ENCODE measurements at places on chromosomes 5 and 9.

GRCh38 chr5:31289429-31289828 is 95.9 kb downstream of the CDH6 start:
- no peak for DNase-seq

- no peak for DNase-seq
These were observed 251.0 kb downstream of the DENND1A start for GRCh38 chr9:123678878-123679329.

DNA sequence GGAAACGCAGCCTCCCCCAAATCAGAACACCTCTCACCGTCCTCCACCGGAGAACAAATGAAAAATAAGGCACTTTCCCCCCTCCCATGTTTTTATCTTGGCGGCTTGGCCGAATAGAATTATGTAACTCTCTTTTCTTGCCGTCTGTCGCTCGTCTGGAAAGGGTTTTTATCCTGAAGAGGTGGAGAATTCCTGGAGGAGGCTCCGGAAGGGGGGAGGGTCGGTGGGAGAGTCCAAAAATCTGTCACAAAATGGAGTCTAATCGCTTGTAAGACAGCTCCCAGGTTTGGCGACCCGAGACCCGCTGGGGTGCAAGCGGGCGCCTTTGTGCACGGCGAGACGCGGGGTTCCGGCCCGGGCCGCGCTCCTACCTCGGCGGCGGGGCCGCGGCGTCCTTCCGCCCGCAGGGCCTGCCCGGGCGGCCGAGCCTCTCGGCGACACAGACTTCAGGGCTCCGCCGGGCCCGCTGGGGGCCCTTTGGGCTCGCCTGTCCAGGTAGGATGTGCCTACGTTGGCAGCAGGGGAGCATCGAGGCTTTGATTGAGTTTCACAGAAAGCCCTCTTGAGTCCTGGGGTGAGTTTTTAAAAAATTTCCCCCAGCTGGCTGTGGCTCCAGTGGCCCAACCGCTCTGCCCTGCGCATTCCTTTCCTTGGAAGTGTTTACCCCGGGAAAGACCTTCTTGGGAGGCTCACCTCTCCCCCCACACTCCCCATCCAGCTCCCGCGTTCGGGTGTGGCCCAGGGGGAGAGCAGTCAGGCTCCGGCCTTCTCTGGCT is 5.0 kb downstream of the LMX1B start:
- DNase-seq, result no peak

GRCh38 chr9:132124800-132125199 is 37.1 kb upstream of the NTNG2 start:
- no peak for DNase-seq

- DNase-seq, result no peak
These were observed 20.7 kb downstream of the MATR3 start for GRCh38 chr5:139314276-139314675.

DNA sequence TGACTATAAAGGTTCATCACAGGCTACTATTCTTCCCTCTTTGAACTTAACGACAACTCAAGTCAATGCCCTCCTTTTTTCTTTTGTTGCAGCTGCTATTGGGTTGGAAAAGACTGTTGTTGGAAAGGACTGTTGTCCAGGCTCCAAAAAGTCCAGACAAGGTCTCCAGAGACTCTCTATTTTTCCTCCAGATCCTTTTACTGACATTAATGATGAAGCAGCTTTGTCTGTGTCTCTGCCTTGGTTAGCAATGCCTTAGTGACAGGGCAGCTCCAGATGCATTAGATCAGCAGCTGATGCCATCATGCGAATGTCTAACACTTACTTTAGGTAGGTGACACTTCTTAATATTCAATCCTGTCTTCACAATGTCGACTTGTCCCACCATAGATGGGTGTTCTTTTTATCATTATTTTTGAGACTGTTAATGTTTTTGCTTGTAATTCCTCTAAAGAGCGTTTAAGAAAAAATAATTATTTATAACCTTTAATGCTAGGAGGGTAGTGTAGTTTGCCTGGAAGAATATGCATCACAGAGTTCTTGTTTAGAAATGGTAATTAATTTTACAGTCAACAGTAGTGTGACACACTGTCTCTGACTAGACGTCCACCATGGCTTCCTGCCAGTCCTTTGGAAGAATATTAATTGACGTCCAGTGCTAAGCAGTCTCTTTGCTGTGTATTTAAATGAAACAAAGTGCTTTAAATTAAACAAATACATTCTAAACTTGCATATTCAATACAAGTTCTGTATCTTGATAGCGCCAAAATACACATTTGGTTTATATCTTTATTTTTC is 492.2 kb downstream of the NR2F1-AS1 start:
- DNase-seq, result no peak

DNA sequence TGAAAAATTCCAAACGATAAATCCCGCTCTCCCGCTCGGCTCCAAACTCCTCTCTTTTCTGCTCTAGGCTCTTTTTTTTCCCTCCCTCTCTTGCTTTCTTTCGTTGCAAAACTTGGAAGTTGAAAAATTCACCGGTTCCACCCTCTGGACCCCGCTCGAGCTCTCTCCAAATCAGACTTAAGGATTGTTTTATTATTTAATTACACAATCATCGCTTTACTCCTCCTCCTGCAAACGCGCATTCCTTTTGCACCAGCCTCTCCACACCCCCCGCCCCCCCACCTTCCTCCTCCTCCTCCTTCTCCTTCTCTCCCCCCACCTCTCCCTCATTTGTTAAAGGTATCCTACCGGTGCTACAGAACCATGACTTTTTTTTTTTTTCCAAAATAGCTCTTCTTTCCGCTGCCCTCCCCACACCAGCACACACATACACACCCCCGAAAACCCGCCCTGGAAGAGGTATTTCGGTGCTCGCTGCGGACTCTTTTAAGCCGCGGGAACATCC is 535 bp upstream of the NFIB start:
- DNase-seq, result no peak

DNA sequence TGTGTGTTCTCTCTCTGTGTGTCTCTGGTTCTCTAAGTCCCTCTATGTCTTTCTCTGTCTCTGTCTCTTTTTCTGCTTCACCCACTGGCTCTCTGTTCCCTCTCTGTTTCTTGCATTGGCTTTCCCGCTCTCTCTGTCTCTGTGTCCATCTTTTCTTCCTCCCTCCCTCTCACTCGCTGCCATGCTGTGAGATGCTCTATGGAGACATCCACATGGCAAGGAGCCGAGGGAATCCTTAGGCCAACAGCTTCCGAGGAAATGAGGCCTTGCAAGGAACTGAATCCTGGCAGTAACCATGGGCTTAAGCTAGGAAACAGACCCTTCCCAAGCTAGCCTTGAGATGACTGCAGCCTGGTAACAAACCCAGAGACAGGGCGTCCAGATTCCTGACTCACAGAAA is 117.3 kb downstream of the BRINP1 start:
- no peak for DNase-seq

GRCh38 chr5:92730486-92730885 is 850.5 kb downstream of the NR2F1-AS1 start:
- no peak for DNase-seq

DNA sequence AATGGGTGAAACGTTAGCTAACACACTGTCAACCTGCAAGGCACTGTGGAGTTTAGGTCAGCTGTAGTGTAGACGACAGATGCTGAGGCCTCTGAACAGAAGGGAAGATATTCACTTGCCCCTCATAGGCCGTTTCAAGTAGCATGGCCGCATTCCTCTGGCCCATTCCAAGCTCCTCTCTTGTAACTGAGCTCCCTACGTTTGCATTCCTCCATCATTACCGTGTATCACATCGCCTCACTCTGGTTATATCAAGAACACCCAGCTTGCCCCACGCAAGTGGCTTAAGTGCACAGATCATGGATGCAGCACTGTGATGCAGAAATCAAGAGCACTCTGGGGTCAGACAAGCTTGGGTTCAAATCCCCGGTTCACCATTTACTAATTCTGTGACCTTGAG is 43.3 kb downstream of the PRELID2 start:
- DNase-seq, result no peak

DNA sequence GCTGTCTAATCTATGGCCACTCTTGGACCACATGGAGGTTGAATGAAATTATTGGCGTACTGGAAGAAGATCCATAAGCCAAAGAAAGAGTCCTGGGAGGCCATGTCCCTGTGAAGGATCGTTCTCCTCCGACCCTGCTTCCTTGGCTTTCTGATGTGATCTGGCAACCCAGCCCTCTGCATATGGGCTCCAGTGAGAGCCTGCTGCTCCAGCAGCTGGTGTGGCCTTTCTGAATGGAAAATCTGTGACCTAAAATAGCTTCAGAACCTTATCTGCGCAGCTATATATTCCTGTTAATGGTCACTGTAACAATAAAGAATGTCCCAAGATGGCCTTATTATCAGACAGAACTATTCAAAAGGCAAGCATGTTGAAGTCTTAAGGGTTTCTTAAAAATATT is 40.2 kb upstream of the PHF2 start:
- DNase-seq, result no peak

- no peak for DNase-seq
These were observed 19.0 kb upstream of the GPX3 start for GRCh38 chr5:151001436-151001835.

GRCh38 chr9:93081931-93082330 is 14.1 kb upstream of the CARD19 start:
- DNase-seq, result no peak

GRCh38 chr9:75128535-75128934 is 40.2 kb downstream of the OSTF1 start:
- no peak for DNase-seq

DNA sequence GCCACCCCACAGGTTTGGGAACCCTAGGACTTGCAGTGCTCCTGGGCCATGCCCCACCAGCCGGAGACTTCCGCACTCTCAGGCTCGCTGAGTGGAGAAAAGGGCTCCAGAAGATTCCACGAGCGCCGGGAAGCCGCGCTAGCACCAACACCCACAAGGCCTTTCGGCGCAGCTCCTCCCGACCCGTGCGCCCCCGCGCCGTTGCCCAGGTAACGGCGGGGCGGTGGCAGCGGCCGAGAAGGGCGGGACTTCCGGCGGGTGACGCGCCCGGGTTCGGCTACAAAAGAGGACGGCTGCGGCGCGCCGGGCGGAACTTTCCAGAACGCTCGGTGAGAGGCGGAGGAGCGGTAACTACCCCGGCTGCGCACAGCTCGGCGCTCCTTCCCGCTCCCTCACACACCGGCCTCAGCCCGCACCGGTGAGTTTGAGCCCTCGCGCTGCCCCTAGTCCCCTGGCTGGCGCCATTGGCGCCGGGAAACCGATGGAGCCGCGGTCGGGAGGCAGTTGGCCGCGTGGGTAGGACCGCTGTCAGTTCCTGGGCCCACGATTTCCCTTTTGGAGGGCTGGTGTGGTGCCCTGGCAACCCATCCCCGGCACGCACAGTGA is at the start of gene DNAJA1:
DNAJA1 (plus strand) TSS at position 308 of the 606 bp plus-strand sequence. CDS start 1,212 bp downstream, outside the sequence.
- DNase-seq, result peak; percentile 96

DNA sequence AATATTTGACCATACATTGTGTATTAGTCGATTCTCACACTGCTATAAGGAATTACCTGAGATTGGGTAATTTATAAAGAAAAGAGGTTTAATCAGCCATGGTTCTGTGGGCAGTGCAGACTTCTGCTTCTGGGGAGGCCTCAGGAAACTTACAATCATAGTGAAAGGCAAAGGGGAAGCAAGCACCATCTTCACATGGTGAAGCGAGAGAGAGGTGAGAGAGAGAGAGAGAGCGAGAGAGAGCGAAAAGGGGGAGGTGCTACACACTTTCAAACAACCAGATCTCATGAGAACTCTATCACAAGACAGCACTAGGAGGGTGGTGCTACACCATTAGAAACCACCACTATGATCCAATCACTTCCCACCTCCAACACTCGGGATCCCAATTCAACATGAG is 4.1 kb upstream of the GRAMD2B start:
- DNase-seq, result no peak

DNA sequence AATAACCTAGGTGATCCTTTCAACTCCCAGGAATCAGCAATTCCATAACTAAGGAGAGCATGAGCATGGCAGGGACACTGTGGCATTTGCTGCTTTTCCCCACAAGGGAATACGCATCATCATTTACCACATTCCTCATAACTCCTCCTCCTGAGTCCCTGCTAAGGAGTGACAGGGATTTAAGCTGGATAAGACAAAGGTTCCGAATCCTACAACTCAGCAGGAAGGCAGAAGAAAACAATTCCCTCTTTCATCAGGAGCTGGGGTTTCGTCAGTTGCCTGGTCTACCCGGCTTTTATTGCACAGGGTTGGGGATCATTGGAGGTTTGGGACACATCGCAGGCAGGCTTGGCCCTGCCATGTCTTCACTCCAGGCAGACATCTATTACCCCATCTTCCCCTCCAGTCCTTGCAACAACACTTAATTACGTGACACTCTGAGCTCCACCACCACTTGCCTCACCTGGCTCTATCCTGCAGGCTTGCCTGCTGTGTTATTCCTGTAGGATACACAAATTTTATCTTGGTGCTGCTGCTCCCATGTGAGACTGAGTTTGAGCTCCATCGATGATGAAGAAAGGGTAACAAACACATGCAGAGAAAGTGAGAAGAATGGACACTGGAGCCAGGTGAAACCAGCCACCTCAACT is 563.0 kb upstream of the KLF4 start:
- DNase-seq, result no peak

- DNase-seq, result peak; percentile 25
These were observed 27.7 kb downstream of the PPP3R2 start for GRCh38 chr9:101566904-101567724.

DNA sequence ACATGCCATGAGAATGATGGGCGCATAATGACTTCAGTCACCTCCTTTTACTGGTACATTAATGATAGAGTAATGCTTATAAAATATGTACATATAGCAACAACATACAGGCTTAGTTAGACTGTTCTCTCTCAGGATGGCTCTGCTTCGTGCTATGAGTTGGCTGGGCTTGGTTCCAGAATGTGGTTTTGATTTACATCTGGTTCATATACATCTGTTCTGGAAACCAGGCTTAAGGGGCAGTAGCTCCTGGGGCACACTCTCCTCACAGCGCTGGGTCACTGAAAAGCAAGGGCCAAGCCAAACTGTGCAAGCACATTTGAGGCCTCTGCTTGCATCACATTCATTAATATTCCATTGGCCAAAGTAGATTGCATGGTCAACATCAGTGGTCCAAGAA is 44.9 kb downstream of the PCSK1 start:
- DNase-seq, result no peak

- no peak for DNase-seq
These were observed 386.8 kb downstream of the TRIM36 start for GRCh38 chr5:114782869-114783268.

GRCh38 chr5:125220284-125220683 is 473.8 kb upstream of the ZNF608 start:
- DNase-seq, result no peak

DNA sequence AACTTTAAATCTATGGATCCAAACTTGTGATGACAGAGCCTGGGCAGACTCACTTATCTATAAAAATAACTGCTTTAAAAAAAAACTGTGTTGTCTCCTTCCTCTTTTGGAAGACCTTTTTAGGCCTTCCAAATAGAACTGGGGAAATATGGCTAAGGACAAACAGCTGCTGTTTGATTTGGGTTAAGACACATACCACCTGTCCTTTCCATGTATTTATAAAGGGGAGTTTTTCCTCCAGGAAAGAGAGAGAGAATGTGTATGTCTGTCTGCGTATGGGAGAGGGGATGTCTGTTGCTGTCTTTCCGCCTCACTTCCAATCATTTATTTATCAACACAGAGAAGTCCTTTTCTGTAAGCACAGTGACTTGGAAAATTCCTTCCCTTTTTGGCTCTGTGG is 2.8 kb downstream of the ARHGEF37 start:
- DNase-seq, result no peak

Measured in RPMI8226 (cell line).